HEK293T (cell line): ENCODE measurements at places on chromosomes 5 and 9.

DNA sequence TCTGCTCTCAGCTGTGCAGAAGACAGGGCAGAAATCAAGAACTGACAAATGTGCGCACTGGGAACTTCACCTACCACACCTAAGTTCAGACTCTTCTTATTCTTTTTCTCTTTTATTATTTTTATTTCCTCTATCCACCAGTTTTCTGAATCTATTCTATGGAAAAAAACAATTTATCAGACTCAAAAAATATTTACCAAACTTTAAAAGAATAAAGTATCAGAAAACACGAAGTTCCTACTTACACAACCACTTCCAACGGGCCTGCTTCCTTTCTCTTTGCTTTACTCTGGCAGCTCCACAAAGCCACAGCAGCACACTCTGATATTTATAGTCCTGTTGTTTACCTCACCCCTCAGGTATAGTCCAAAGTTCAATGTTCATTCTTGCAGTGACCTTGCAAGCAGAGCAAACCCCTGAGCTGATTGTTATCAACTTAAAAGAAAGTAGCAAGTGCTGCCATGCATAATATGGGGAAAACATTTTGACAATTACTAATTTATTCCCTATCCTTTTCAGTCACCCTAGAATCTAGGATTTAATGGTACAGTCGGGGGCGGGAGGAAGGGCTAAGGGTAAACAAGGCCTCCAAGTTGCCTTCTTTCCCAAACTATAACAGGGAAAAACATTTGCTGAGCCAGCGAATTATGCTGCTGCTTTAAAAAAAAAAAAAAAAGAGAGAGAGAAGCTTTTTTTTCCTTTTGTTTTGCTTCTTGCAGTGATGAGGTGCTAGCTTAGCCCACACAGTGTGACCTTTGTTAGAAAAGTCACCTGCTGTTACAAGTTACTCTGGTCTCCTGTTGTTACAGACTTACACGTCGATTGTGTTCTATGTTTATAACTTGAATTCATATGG is at the start of gene SELENOP:
Gene SELENOP (minus strand): TSS at position 302 of the 856 bp plus-strand sequence. CDS start 3,539 bp downstream, outside the sequence.
- peak; percentile 35 for DNase-seq

DNA sequence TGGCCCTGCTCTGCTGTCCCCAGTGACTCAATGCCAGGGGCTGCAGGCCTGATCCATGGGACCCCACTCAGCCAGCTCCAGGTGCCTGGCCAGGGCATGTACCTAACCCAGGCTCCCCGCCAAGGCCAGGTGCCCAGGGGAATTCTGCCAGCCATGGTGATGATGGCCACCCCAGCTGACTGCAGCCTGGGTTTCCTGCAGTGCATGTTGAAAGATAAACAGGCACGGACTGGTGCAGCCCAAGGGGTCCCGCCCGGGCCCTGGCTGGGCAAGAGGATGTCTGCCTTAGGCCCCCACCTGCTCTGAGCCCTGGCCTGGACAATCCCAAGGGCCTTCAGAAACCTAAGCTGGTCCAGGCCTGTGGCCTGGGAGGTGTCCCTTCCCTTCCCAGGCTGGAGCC is 1.2 kb downstream of the ABCA2 start:
- no peak for DNase-seq

DNA sequence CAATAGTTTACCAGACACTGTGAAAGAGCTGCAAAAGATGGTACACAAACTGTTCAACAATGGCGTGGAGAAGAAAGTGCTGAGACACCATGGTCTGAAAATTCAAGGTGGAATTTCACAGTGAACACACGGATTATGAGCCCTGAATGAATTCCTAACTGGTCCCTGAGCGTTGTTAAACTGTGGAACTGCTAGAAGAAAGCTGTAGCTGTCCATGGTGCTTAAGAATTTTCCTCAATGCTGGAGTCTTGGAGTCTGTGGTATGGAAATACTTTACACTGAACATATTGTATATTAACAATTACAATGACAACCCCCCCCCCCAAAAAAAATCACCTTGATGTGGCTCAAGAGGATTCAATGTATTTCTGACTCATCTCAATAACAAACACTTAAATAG is 68.5 kb downstream of the SLC24A2 start:
- DNase-seq, result peak; percentile 53

- no peak for DNase-seq
Measured at GRCh38 chr5:55421074-55421529, 113.3 kb downstream of the MTREX start.

DNA sequence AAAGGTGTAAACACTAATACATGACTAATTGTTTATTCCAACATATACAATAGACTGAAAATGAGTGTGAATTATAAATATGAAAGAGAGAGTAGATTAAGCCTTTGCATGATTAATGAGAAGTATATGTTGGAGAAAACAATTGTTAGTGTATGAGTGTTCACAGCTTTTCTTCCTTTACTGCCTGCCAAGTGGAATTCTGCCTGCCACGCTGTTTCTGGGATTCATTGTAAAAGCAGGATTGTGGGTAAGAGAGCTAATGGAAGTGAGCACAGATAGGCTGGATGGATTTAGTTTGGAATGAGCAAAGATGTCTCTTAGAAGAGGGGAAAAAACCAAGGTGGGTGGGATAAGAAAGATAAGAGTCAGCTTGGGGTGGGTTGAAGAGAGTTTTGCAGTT is 129.6 kb upstream of the NMUR2 start:
- DNase-seq, result no peak

DNA sequence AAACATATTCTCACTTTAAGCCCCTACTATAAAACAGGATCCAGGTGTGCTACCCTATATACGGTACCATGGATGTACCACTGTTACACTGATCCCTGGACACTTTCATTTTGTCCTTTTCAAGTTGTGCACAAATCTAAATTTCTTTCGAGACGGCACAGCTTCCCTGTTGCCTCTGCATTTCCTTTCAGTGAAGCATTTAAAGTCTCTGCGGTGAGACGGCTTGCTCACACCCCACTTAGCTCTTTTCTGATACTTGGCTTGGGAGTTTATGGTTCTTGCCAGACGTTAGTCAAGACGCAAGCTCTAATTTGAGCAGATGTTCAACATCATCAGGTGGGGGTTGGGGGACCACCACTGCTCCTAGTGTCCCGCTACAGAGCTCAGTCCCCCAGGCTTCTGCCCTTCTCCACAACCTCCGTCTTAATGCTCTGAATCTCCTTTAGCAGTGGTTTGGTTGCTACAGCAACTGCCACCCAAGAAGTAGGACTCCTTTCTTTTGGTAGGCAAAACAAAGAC is 15.8 kb downstream of the F2RL2 start:
- DNase-seq, result no peak

DNA sequence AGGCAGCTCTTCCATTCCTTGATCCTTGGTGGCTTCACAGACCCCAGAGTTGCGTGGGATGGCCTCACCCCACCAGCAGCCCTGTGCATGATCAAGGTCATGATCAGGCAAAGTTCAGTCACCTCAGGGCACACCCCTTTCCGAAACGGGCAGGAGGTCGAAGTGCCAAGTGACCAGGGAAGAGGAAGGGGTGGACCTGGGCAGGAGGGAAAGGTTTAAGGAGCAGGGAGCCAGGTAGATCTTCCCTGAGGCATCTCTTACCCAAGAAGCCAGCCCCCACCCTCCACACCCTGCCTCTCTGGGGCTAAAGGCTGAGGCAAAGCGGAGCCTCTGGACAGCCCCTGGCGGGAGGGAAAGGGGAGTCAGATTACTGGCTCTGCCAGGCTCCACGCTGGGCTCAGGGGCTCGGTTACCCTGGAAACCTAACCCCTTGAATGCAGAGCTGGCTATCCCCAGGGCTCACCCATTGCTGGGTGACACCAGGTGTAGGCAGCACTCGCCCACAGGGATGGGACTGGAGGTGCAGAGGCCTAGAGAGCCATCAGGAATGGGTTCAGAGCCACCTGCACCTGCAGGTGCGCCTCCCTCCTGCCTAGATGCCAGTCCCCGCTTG is 3.6 kb downstream of the MGAT4B start:
- no peak for DNase-seq

DNA sequence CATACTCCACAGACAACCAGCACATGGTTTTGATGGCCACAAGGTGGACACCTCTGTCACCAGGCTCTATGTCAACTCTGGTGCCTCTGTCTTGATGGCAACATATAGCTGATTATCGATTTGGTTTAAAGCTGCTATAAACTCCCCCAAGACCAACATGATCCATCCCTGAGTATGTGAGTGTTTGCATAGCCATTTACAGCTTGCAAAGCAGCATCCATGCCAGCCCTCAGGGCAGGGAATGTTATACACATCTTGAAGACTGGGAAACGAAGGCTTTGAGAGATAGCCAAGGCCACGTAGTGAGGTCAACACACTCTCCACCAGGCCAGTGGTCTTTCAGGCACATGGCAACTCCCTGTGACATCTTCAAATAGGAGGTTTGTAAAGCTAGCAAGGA is 40.3 kb upstream of the BRINP1 start:
- DNase-seq, result no peak

- peak; percentile 78 for DNase-seq
Measured at GRCh38 chr5:172713113-172713808, 57.7 kb downstream of the DUSP1 start.

- no peak for DNase-seq
Measured at GRCh38 chr5:169710675-169711074, 73.6 kb downstream of the DOCK2 start.

GRCh38 chr9:33818167-33818846 is 1.3 kb downstream of the UBE2R2 start:
- no peak for DNase-seq

- no peak for DNase-seq
Measured at GRCh38 chr9:13665418-13666066, 386.1 kb upstream of the MPDZ start.

DNA sequence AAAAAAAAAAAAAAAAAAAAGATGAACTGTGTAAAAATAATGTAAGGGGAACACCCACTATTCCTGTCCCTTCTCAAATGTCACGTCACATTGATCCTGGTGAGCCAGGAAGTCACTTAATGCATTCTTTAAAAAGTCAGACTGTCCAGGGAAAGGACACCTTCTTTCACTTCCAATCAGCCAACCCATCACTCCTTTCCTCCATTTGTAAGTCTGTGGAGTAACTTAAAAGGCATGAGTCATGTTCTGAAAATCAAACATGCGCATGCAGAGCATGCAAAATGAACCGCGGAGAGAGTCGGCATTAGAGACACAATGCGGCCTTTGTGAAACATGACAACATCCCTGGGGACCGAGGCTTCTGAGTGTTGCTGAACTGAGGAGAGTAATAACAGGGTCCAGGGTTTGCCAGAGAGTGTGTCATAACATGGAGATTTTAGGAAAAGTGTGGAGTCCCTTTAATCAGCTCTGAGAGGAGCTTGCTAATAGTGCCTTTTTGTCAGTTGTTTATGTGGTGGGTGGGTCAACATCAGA is 77.6 kb upstream of the SEMA6A start:
- DNase-seq, result peak; percentile 18

DNA sequence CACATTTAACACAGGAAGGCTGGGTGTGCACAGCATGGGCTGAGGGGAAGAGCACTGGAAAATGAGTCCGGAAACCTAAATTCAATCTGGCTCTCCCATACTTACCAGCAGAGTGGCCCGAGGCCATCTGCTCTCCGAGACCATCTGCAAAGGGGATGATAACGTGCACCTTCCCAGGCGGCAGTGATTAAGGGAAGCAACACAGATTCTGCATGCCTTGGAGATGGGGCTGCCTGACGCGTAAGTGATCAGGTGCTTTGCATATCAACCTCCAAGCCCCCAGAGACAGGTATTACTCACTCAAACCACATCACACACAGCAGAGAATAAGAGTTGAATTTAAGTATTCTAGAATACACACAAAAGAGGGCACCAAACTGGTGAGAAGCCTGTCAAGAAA is 9.1 kb downstream of the EPB41L4B start:
- no peak for DNase-seq
